Hindlimb muscle (tissue), 1 donor: ENCODE measurements at places on chromosomes 4 and X. TPM values are rescaled to one million over a fixed set of nuclear protein-coding genes. Genes with fewer than 3 reads are reported as not detected.

The NXF3 gene
- polyA plus RNA-seq: not detected

The GJB1 gene
- not detected for polyA plus RNA-seq

The RIPPLY1 gene
- not detected for polyA plus RNA-seq

The TMEM187 gene
- polyA plus RNA-seq: 7.5 TPM

DNA sequence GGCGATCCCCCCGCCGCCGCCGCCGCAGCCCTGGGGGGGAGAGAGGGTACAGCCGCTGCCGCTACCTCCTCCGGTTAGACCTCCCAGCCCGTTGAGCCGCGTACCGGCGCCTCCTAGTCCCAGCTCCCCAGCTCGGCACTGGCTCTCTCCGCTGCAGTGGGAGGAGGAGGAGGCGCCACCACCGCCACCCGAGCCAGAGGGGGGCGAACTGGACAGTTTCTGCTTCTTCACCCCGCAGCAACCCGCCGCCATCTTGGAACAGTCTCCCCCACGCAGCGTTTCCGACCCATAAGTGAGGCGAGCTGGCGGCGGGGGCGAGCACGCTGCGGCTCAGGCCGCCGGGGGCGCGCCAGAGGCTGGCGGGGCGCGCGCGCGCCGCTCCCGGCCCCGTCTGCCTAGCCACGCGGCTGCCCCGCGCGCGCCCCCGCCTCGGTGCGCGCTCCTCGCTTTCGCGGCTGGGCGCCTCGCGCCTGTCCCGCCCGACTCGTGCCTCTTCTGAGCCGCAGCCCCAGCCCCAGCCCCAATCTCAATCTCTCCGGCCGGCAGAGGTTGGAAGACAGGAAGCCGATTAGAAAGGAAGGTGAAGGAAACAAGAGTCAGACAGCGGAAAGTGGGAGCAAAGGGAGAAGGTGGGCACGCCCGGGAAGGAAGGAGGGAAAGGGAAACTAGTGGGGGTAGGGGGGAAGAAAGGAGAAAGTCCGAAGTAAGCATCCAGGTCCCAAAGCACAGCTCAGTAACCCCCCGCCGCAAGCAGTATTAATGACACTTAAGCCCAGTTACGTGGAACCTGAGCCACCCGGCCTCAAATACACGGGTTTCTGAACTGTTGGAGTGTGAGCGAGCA, at the start of gene AMMECR1:
Gene AMMECR1 (minus strand): TSS at position 266 of the 844 bp plus-strand sequence. CDS start 14 bp downstream, at position 252.
- DNase-seq: peak; percentile 88

DNA sequence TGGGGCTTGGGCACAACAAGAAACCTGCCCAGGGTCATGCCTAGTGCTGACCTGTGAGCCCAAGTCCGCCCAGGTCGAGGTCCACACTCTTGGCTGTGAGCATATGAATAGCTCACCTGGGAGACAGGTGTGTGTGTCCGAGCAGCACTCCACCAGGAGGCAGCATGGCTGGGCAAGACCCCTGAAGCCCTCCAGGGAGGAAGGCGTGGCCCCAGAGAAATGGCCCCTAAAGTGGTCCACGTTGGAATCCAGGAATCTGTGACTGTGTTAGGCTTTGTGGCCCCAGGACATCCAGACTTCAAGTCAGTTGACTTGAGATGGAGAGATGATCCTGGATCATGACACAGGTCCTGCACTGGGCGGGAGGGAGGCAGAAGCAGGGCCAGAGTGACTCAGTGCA, 138.8 kb downstream of the CPZ start:
- DNase-seq: no peak

- peak; percentile 65 for DNase-seq
Measured at GRCh38 chr4:7938609-7939376, 868 bp downstream of the AFAP1 start.

GRCh38 chrX:17713288-17713687, 24.0 kb upstream of the SCML1 start:
- DNase-seq: no peak

DNA sequence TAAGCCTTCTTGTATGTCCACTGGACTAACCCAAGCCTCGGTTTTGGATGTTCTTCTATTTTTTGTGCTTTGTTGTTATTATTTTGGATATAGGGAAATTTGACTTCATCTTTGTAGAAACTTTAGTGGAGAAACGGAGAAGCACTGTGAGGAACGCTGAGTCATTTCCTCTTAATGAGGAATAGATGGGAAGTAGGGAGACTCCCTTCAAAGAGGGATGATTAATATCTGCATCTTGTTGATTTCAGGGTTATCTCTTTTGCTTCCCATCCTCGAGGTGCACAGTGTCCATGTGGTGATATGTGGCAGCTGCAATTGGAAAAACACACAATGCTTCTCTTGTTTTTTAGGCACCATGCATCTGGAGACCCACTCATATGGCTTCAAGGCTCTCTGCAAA, 1147.9 kb downstream of the NLGN4X start:
- no peak for DNase-seq
